ENCODE measurements at places on chromosomes 7 and 10. TPM values are rescaled to one million over a fixed set of nuclear protein-coding genes. Genes with fewer than 3 reads are reported as not detected.

DNA sequence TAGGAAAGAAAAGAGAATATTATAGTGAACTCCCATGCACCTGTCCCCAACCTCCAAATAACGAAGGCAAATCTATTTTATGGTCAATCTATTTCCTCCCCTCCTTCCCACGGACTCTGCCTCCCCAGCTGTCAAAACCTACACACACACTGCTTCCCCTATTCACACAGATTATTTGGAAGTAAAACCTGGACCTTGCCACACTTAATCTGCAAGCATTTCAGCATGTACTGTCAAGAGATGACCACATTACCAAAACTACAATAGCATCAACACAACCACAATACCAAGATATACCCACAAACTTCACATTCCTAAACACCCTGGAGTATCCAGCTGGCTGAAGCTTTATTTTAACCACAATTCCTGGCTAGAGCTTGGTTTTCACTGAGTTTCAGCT, 27.8 kb upstream of the KCNK18 start:
- no peak for DNase-seq

The NODAL gene
- not detected for total RNA-seq

DNA sequence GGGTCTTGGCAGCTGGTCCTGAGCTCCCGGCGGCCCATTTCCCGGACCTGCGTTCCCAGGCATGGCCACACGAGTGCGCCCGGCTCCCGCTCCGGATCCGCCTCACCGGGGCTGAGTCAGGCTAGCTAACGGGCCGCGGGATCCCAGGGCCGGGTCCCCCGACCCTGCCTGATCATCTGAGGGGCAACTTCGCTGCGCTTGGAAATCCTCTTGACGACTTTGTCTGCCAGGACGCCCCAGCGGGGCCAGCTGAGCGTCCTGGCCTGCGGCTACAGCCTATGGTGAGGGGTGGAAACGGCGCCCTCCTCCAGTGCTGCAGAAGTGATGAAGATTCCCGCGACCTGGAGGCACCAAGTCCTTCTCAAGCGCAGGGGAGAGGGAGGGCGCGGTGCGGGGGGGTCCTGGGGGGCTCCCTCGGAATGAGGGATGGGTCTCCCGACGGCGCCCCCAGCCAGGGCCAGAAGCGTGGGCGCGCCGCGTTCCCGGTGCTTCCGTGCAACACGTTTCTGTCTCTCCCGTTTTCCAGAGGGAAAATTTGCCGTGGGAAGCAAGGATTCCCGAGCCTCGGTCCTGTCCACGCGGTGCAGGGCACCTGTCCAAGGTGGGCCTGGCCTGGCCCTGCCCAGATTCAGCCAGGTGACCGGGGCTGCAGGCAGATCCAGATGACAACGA, 212.4 kb downstream of the CCSER2 start:
- peak; percentile 89 for DNase-seq

GRCh38 chr7:96173781-96174180, 148.1 kb downstream of the SLC25A13 start:
- DNase-seq = no peak
